Calu3 (cell line): ENCODE measurements at places on chromosomes 16 and 17. TPM values are rescaled to one million over a fixed set of nuclear protein-coding genes. Genes with fewer than 3 reads are reported as not detected.

QPRT gene
- 4.6 and 7.5 TPM in 2 replicates for total RNA-seq

ABR gene
- total RNA-seq, result 76.3 and 92.7 TPM in 2 replicates

DNA sequence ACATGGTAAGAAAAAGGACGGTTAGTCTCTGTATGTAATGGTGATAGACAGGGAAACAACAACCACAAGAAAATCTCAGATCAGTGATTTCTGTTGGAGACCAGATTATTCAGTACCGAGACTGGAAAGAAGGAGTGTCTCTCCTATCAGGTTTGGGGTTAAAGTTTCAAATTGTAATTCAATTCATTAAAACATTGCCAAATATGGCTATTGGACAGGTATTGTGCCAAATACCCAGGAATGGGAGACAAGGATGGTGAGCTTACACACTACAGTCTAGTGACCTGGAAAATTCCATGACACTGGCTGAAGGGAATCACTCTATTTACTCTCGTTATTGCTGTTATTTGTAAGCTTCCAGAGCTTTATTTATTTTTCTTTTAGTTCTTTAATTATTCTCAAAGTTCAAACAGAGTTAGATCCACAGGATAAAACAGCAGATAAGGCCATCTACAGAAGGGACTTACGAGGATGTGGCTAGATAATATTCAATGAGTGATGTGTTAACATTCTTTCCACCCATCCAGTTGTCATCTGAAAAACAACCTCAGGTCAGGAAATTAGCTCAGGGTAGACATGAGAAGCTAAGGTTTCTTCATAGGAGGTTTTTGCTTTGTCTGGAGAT is 25.1 kb upstream of the MMD start:
- H3K36me3 ChIP-seq, result no peaks in the 10 kb centered on the region
- H3K4me3 ChIP-seq, result no peak overlapping the region
- H3K27me3 ChIP-seq, result no peaks in the 10 kb centered on the region
- H3K27ac ChIP-seq, result no peak overlapping the region

GRCh38 chr16:89707695-89708094 is 6.2 kb upstream of the SPATA2L start:
- no peaks in the 10 kb centered on the region for H3K4me1 ChIP-seq

SCNN1B gene
- not detected in 2 replicates for total RNA-seq

RASD1 gene
- not detected in 2 replicates for total RNA-seq

GRCh38 chr17:40763752-40764151 is 8.2 kb downstream of the KRT26 start:
- H3K27ac ChIP-seq, result no peak overlapping the region
- DNase-seq, result no peak
- no peak overlapping the region for H3K4me3 ChIP-seq
- no peaks in the 10 kb centered on the region for H3K36me3 ChIP-seq
- peaks cover 52% of the 10 kb centered on the region for H3K27me3 ChIP-seq
